ENCODE measurements at places on chromosomes 16 and 17.

GRCh38 chr17:43660816-43661493, 767 bp downstream of the MEOX1 start:
- DNase-seq: no peak

DNA sequence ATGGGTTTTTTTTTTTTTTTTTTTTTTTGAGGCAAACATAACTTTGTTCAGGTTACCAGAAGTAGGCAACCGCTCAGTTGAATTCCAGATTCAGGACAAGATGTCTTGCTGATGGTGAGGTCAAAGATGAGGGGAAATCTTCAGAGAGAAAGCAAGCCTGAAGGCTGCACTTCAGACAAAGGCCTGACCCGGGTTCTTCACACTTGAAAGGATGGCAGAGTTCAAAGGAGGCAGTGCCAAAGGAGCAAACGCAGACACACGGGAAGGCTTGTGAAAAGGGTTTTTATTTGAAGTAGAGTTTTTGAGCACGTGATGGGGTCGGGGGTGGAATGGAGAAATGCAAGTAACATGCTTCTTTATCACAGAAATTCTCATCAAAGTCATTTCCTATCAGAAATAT, 960.2 kb upstream of the EEF2KMT start:
- no peak for DNase-seq

DNA sequence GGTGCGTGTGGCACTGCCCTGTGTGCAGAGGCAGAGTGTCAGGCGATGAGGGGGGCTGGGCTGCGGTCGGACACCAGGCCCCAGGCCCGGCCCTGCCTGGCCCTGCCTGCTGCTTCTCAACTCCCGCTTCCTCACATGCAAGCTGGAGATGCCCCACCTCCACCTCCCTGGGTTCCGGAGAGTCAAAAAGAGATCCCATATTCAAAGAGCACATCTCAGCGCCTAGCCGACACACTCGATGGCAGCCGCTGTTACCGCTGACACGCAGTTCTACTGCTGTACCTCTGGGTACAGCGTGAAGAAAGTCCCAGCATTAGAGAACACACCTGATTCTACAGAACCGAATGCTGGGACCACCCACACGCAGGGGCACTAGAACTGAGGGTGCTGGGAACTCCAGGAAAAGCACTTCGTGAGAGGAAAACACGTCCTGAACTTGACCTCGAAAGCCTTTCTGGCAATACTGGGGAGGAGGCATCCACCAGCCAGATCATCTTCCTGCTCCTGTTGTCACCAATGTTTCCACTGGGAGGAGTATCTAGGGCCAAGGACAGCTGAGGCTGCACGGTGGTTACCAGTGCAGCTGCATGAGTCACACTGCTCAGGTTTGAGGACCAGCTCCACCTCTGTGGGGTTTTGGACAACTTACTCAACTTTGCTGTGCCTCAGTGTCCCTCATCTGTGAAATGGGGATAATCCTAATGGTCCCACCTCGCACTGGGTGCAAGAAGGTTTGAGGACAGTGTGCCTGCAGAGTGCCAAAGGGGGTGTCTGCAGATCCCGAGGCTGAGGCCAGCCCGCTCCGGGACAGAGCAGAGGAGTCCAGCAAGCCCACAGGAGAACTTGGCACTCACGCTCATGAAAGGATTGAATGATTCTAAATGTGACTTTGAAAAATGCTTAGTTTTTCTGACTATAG, 100.4 kb upstream of the DNAH17 start:
- DNase-seq: no peak

DNA sequence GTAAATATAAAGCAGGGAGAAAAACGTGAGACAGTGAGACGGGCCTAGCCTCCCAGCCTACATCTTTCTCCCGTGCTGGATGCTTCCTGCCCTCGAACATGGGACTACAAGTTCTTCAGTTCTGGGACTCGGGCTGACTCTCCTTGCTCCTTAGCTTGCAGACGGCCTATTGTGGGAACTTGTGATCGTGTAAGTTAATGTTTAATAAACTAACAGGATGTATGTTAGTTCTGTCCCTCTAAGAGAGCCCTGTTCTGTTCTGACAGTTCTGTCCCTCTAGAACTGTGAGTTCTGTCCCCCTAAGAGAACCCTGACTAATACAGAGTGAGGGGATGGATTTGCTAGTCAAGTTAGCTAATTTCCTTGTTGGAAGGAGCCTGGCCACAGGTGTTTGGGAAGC, 16.7 kb upstream of the MYH10 start:
- no peak for DNase-seq

- no peak for DNase-seq
These were observed 6.9 kb downstream of the IGFBP4 start for GRCh38 chr17:40450175-40450574.

DNA sequence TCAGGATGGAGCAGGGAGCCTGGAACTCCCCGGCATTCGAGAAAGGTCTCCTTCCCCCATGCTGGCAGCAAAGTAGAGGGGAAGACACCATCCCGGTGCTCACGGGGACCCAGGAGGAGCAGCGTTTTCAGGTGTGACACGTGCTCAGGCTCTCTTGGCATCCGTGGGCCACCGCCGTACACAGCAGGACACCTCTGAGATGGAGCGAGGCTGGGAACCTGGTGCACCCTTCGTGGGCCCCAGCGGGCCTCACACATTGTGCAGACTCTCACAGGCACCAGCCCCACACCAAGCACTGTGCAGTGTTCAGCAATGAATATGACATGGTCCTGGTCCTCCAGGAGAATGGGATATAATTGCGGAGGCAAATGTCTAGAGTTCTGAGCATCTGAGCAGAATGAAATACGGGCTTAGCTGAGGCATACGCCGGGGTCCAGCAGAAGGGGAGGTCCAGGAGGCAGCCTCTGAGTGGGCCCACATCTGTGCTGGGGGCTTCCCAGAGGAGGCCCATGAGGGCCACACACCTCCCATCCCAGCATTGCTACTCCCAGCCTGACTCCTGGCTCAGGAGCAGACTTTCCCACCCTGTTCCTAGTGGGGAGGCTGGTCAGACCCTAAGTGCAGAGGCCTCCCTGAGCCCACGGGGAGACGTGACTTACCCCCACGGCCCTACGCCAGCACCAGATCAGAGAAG, 72.6 kb downstream of the ABR start:
- DNase-seq: no peak

DNA sequence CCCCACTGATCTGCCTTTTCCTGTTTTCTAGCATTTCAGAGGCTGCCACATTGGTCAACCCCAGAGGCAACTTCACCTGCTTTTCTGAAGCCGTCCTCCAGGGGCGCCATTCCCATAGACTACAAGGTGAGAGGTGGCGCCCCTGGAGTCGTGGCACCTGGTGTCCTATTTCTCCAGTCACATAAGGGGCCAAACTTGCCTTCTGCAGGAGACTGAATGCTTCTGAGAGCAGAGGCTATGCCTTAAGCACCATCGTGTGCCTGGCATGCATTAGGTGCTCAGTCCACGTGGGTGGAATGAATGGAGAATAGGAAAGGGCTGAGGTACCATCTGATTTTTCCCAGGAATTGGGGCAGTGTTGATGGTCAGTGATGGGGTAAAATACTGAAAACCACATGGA, 164.8 kb downstream of the HAPSTR1 start:
- DNase-seq: no peak

DNA sequence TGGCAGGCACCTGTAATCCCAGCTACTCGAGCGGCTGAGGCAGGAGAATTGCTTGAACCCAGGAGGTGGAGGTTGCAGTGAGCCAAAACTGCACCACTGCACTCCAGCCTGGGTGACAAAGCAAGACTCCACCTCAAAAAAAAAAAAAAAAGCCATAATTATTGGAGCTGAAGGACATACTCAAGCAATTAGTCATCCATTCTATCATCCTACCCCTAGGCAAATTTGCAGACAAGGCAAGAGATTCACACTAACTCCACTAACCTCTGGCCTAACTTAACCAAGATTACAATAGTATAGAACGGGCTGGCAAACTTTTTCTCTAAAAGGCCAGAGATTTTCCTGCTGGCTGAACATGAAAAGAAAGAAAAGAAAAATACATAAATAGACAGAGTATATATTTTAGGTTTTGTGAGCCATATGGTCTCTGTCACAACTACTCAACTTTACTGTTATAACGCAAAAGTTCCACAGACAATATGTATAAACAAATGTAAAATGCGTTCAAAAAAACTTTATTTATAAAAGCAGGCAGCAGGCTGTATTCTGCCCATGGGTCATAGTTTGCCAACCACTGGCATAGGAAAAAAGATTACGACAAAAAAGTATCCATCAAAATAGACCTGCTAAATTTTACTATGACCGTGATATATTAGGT, 29.7 kb downstream of the BRIP1 start:
- DNase-seq: peak; percentile 23

DNA sequence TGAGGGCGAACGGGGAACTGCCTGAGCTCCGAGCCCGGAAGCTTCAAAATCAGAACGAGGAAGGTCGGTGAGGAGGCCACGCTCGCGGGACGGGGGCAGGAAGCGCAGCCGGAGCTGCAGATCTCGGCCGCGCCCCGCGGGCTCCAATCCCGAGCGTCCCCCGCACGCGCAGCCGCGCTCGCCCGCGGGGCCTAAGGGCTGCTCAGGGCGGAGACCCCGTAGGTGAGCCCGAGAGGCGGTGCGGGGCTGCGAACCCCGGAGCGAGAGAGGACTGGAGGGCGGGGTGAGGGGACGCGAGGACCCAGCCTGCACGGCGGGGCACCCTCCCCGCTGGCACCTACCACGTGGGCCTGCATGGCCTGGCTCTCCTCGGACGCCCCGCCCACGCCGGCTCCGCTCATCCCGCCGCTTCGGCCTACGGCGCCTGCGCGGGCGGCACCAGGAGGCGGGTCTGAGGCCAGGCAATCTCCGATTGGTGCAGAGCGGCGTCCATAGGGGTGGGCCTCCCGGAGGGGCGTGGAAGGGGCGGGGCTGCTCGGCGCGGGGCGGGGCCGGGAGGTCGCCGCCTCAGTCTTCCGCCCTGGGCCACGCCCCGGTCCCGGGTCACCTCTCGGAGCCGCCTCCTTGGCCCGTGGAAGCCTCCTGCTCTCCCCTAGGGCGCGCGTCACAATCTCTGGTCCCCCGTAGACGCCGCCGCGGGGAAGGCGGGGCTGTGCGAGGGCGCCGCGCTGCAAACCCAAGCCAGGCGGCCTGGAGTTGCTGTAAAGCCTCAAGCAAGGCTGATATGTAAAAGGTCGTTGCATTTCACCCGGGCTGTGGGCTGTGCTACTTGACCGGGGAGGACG, 27.8 kb upstream of the METRNL start:
- no peak for DNase-seq

- no peak for DNase-seq
These were observed 7.0 kb upstream of the SPATA20 start for GRCh38 chr17:50539762-50540559.

GRCh38 chr17:19411631-19412030, 599 bp downstream of the RNF112 start:
- no peak for DNase-seq

DNA sequence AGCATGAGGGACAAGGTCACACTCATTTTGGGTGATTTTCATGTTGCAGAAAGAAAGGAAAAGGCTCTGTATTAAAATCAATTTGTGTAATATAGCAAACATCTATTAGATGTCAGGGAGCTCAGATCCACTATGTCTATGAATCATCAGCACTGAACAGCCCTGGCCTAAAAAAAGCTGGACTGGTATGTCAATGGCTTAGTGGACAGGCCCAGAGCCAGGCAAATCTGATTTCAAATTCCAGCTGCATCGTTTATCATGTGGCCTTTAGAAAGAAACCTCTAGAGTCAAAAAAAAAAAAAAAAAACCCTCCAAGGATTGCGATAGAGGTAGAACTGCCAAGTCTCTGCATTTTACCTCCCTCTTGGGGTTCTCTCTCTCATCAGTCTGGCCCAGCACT, 5.4 kb downstream of the GAS7 start:
- no peak for DNase-seq

GRCh38 chr17:27469256-27469655, 13.0 kb downstream of the KSR1 start:
- no peak for DNase-seq

- no peak for DNase-seq
These were observed 531.4 kb downstream of the CDH11 start for GRCh38 chr16:64590513-64590912.

- DNase-seq: no peak
These were observed 39.4 kb upstream of the B4GALNT2 start for GRCh38 chr17:49093131-49093530.

DNA sequence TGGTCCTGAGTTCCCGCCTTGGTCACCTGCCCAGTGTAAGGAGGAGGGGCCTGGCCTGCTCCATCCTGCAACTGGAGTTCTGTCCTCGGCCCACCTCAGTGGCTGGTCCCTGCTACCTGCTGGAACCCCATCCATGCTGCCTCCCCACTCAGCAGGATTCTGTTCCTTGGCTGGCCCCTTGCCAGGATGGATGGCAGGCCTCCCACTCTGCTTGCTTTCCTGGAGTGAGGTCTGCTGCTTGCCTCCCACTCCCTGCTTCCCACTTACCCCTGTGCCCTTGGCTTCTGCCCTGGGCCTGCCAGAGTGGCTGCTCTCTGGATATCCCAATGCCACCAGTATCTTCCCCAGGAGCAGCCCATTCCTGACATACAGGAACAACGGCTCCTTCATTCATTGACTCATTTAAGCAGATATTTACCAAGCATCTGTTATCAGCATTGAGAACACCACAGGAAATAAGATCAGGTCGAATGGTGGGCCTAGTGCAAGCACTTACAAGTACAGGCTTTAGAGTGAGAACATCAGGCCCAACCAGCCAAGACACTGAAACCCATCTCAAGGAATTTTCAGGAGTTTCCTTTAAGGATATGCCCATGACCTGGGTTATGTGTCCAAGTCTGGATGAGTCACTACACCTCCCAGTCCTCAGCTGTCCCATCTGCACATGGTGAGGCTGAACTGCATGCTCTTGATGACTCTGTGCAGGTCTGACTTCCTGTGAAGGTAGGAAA, 17.0 kb upstream of the RPRML start:
- peak; percentile 30 for DNase-seq

DNA sequence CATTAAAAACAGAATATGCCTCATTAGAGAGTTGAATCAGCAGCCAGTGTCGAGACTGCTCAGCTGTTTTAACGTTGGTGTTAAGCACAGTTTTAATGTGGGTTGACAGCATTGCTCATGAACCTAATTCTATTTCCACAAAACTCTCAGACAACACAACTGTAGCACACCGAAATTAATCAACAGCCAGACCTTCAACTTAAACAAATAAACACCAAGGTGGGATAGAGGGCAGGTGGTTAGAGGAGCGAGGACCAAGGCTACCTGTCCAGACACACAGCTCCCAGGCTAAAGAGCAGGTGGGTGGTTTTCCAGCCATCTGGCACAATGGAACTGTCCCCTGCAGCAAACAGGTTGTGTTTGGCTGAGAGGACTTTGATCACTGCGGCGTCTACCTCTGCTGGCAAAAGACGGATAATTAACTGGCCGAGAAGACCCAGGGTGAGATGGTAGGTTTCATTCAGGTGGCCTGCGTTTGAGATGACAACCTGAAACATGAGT, 69.6 kb upstream of the ATP2A3 start:
- no peak for DNase-seq

- DNase-seq: peak; percentile 29
These were observed 43.5 kb downstream of the AP2B1 start for GRCh38 chr17:35630530-35631148.

GRCh38 chr16:64428463-64429113, 693.3 kb downstream of the CDH11 start:
- no peak for DNase-seq

GRCh38 chr16:85173146-85173980, 61.1 kb upstream of the CIBAR2 start:
- peak; percentile 51 for DNase-seq

Measured in epithelial cell of proximal tubule (primary cell).